ENCODE measurements at places on chromosomes 7 and 10. TPM values are rescaled to one million over a fixed set of nuclear protein-coding genes. Genes with fewer than 3 reads are reported as not detected.

Gene C10orf143
- 3.5 TPM for total RNA-seq

Gene ELAPOR2
- total RNA-seq: 5.3 TPM

Gene VWA2
- total RNA-seq: 7.0 TPM

Gene CYP3A7
- total RNA-seq: 0.99 TPM

Gene PAX4
- total RNA-seq: not detected

Gene DYNC1I1
- 2.5 TPM for total RNA-seq

Gene FFAR4
- total RNA-seq: 0.14 TPM

Gene CHAT
- 0.09 TPM for total RNA-seq

Gene CUZD1
- 1.1 TPM for total RNA-seq

Gene CCDC146
- total RNA-seq: 8.7 TPM

Gene VAX1
- not detected for total RNA-seq

Gene CALML5
- 32.6 TPM for total RNA-seq

Gene TWIST1
- 0.66 TPM for total RNA-seq

Gene RAMP3
- 5.2 TPM for total RNA-seq

Gene NKX1-2
- total RNA-seq: 0.05 TPM

All from thymus (tissue), 14 donors.